ENCODE measurements at places on chromosomes 16 and 17.
A peak's percentile ranks its signal among the peaks of the same experiment; 100 is the strongest.

DNA sequence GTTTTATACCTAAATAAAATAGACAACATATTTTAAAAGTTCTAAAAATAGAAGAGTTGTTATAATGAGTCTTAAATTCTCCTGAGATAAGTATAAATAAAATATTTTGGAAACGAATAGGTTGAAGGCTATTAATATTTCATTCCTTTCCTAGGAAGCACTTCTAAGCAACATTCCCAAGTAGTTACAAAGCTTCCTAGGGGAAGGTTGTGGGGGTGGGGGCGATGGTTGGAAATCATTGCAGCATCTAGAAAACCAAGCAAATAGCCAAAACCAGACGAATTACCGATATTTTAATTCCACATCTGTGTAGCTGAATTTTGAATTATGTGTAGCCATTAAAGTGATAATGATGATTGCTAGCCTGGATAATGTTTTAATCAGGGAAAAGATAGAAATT is 26.9 kb downstream of the PTRH2 start:
- DNase-seq: no peak

- DNase-seq: no peak
Observed at GRCh38 chr16:89118361-89119165, 24.9 kb downstream of the ACSF3 start.

- no peak for DNase-seq
Observed at GRCh38 chr17:6393351-6393952, 41.5 kb downstream of the AIPL1 start.

GRCh38 chr16:9384141-9384540 is 292.7 kb downstream of the HAPSTR1 start:
- no peak for DNase-seq

DNA sequence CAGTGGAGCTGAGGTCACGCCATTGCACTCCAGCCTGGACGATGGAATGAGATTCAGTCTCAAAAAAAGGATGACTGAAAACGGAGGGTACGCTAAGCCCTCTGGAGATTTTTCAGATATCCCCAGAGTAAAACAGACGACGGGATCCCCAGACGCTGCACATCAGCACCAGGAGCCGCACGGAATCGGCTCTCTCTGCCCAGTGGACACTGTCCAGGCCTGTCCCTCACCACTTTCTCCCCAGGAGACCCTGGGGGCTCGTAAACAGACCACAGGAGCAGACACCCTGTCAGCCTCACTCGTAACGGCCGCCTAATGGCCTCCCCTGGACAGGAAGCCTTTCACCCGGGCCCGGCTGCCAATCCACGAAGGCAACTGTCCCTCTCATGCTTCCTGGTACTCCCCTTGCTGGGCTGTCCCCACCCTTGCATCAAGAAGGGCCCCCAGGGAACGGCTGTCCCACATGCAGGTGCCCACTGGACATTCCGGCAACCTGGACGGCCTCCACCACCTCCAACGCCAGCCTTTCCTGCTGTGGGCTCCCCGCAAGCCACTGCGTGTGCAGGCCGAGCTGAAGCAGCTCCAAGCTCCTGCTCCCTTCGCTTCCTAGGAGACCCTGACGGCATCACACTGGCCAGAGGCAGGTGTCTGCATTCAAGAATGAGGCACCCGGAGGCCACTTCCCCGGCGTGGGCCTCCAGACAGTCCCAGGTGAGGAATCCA is 74.3 kb downstream of the TIMM22 start:
- DNase-seq: no peak

DNA sequence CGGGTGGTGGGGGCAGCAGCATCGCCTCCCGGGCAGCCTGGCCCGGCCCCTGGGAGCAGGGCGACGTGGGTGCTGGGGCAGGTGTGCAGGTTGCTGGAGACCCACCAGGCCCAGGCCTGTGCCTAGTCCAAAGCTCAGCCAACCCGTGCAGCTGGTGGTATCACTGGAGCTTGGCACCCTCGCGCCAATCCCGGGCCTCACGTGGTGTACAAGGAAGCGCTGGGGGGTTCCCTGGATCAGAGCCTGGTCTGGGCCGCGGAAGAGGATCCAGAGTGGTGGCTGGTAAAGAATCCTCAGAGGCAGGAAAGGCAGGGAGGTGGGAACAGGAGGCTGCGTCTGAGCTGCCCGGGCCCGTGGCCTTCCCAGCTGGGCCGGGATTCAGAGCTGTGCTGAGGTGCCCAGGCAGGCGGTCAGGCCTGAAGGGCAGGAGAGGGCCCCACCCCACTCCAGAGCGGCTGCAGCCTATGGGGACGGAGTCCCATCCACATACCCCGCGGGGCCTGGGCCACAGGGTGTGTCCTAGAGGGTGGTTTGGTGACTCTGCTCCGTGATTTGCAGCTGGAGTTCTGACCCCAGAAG is 36.2 kb downstream of the ZFPM1 start:
- no peak for DNase-seq

DNA sequence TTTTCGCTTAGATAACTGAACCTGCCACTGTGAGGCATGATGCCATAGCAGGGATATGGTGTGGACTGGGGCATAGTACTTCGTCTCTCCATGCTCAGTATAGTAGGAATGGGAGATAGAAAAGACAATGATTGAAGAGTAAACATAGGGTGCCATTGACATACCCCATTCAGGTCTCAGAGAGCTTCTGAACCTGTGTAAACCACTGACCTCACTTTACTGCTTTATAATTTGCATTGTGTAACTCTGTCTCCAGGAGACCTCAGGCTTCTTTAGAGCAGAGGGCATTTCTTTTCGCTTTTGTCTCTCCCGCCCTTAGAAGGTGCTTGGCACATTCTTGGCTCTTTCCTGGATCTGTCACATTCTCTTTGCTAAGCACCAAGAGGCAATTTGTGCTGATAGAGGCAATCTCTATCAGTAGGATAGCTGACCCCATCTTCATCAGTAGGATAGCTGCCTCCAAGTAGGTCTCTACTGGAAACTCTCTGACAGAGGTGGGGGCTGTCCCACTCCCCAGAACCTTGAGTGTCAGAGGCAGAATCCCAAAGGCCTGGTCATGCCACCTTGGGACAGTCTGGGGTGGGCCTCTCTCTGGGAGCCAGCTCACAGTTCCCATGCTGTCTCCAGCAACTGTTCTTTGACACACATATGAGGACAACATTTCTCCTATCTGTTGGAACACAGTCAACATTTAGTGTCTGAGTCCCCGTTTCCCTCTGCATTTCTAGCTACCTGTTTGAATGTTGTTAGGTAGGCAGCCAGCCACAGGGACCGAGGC is 181.9 kb downstream of the UTP18 start:
- no peak for DNase-seq

GRCh38 chr17:53996131-53996530 is 173.4 kb downstream of the KIF2B start:
- no peak for DNase-seq

- no peak for DNase-seq
Observed at GRCh38 chr16:81595629-81596292, 151.2 kb downstream of the CMIP start.

GRCh38 chr16:17470182-17470907 is 415 bp downstream of the XYLT1 start:
- DNase-seq: peak; percentile 22

DNA sequence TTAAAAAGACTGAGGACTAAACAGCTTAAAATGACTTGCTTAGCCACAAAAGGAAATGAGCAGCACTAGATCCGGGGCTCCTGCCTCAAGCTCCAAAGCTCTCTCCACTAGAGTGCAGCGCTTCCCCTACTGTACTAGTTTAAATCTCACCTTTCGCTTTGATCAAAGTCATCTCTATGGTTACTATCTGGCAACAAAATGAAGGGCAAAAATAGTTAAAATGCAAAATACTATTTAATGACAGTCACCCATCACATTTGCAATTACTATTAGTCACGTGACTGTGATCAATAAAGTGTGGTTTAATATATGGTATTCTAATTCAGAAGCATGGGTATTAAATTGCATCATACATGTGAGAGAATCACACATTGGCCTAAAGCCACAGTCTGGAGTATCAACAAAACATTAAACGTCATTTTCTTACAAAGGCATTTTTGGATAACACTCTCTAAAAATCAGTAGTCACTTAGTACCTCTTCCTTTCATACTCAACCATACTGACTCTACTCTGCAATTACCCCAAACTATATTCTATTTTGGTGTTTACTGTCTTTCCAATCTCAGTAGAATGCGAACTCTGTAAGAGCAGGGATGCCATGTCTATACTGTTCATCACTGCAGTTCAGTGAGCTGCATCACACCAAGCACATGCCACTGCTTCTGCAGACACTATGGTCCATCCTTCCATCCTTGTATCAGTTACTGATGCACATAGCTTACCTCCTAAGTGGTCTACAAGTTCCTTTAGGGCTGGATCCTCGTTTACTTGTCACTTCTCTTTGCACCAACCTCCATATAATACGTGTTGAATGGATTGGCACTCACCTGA is 6.2 kb downstream of the PSMD12 start:
- DNase-seq: peak; percentile 34

DNA sequence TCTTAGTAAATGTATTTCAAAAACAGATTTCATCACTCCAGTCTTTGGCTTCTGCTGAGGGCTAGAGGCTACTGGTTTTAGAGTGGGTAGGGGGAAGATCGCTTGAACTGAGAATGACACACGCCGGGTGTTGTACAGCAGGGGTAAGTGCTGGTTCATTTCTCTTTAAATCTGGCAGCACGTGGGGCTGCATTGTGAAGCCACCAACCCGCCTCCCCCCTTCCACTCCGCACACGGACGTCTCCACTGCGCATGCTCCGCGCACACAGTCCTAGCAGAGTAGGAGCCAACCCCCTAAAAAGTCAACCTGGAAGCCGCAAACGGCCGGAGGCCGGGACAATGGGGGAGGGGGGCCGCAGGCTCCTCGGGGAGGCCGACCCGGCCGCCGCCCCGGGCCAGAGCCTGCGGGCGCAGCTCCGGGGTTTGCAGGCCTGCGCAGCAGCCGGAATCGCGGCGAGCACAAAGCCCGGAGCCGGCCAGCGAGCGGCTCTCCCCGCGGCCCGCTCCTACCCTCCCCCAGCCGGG is 1.3 kb downstream of the UBE2G1 start:
- peak; percentile 88 for DNase-seq

DNA sequence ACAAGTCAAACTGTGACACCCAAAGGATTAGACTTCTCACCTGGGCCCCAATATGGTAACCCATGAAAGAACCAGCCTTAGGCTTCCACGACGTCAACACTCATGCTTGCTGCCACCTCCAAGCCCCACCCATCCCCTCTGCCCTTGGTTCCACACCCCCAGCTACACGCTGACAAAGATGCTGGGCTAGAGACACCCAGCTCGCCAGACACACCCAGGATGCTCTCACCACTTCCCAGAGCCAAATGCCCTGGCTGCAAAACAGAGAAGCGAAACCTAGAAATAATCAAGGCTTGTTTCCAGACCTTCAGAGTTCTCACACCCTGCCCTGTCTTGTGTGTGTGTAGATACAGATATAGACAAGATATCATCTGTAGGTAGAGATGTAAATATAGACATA is 26.0 kb upstream of the ADCY9 start:
- DNase-seq: no peak

DNA sequence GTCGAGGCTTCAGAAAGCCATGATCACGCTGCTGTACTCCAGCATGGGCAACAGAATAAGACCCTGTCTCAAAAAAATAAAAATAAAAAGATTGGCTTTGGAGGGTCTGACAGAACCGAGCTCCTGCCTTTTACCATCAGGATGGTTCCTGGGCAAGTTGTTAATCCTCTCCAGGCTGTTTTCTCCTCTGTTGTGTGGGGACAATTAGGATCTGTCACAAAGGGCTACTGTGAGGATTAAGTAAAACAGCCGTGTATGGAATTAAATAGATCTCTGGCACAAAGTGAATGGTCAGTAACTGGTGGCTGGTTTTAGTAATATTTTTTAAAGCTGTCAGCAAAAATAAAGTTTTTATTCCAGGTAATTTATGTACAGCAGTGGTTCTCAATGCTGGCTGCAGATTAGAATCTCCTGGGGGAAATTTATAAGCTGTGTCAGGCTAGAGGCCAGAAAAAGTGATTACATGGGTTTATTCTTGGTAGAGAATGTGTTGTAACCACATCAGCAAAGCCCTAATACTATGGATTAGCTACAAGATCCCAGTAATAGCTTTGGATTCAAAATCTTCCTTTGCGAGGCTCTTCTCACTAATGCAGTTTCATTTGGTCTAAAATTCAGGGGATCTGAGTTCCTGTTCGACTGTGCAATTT is 47.2 kb downstream of the GPRC5B start:
- DNase-seq: no peak

DNA sequence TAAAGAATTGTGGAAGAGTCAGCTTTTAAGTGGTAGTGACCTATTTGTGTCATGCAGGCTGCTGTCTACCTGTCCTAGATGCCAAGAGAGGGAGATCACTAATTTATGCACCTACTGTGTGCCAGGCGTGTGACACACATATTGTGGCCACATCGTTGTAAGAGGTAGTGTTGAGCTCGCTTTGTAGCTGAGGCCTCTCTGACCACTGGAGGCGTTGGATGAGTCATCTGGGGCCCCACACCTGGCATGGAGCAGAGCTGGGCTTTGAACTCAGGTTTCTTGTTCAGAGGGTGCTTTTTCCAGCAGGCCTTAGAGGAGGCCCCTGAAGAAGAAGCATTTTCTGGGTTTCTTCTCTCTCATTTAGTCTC is 52.3 kb upstream of the LGALS9 start:
- peak; percentile 16 for DNase-seq

GRCh38 chr17:35117984-35118383 is 1.7 kb downstream of the RAD51D start:
- DNase-seq: peak; percentile 33

DNA sequence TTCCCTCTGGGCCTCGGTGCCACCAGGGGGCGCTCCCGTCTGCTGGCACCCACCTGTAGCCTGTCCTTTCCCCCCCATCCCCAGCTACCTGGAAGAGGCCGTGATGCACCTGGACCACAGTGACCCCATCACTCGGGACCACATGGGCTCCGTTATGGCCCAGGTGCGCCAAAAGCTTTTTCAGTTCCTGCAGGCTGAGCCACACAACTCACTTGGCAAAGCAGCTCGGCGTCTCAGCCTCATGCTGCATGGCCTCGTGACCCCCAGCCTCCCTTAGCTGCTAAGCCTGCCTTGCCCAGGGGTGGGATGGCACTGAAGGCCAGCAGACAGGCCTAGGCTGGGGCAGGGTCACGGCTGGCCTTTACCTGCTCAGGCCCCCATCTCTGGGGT is 818 bp upstream of the NRN1L start:
- peak; percentile 72 for DNase-seq

DNA sequence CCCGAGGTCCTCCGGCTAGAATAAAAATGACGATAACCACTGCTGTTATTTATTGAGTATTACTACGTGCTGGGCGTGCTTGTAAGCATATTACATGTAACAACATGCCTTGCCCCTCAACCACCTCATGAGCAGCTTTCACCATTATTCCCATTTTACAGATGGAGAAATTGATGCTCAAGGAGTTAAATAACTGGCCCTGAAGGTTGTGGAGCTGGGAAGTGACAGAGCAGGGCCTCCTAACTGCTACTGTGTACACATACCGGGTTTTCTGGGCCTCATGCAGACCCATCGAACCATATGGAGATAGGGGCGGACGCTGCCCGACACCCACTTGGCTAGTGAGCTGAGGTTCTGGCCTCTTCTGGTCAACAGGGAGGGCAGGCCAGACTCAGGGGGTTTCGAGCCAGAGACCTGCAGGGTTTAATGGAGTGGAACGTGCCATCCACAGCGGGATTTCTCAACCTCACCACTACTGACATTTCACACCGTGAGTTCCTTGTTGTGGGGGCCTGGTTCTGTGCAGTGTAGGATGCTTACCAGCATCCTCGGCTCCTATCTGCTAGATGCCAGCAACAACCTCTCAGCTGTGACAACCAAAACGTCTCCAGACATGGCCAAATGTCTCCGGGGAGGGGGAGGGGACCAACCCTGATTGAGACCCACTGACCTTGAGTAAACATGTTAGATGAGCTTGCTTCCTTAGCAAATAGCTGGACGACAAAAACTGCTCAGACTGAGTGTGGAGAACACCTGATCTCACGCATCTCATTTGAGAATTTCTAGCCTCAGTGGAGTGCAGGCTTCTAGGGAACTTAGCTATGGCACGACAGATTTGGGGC is 432.0 kb downstream of the SLC39A11 start:
- DNase-seq: no peak
